ENCODE measurements at places on chromosomes 12 and 14.

DNA sequence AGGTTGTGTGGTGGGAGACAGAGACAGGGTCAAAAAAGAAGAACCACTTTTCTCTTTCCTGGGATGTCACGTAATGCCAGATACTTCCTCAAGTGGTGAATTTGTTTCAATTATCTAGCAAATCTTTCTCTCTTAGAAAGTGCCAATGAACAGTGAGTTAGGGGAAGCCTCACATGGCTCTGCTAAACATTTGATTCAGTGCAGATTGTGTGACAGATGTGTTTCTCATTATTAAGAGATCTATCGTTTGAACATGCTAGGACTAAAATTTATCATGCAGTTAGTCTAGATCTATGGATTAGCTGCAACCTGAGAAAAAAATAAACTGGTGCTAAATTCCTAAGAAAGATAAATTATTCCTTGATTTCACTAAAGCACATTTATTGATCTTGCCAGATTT, 247.8 kb downstream of the MDGA2 start:
- DNase-seq: peak; percentile 32

DNA sequence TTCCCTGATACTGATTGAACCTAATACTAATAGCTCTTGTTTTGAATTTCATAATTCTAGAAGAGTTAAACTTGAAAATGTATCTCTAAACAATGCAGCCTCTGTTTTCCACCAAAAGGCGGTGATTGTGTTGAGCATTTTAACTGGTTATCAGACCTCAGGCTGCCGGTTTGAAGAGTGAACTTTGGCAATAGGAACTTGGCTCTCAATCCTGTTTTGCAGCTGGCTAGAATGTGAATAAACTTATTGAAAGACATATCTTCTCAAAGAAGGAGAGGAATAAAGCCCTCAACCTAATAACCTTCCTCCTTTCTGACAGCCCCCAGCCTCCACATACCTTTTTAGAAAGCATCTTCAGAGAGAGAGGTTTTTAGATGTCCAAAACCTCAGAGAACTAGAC, 105.4 kb downstream of the SRGAP1 start:
- DNase-seq: no peak

- DNase-seq: no peak
These were observed 148.7 kb downstream of the DICER1 start for GRCh38 chr14:95008445-95009217.

- DNase-seq: no peak
These were observed 271.0 kb downstream of the ALG10B start for GRCh38 chr12:38587594-38587993.

DNA sequence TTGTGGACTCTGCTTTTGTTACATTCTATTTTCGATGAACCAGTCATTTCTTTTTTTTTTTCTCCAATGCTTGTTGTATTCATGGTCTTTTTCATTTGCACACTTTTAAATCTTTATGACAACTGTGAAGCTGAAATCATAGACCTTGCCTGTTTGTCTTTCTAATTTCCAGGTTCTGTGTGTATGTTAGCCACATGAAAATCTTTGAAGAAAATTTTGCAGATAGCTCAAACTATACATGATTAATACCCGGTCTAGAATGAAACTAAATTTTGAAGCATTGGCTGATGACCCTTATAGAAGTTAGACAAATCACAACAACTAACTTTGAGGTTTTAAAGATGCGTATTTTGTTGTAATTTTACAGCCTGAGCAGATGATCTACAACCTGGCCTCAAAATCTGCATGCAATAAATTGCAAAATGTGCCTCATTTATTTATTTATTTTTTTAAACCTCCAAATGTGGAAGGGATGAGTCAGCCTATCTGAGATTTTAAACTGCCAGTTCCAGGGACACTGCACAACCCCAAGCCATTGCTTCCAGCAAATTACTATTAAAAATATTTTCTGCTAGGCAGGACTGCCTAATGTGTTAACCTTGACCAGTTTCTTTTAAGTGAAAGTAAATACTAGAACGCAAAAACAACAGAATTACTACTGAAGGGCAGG, 96.3 kb upstream of the NAV3 start:
- DNase-seq: no peak

- DNase-seq: no peak
These were observed 24.9 kb downstream of the CRACR2A start for GRCh38 chr12:3727877-3728632.

DNA sequence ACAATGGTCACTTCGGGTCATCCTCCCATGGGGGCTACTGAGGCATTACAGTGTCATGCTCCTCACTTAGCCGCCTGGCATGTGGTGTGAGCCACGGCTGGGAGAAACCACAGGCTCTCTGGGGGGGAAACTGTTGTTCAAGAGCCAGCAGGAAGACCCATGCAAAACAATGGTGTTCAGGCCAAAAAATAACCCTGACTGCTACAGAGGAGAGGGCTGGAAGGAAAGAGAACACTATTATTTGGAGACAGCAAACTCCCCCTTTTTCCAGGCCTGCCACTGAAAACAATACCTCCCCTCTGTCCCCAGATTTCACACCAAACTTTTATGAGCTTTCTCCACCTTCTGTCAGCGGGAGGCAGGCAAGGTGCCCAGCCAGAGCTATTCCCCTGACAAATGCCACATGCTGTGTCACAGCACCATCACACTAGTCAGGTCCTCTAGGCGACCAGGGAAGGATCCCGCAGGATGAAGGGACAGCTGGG, 83.7 kb downstream of the CHGA start:
- DNase-seq: peak; percentile 88

DNA sequence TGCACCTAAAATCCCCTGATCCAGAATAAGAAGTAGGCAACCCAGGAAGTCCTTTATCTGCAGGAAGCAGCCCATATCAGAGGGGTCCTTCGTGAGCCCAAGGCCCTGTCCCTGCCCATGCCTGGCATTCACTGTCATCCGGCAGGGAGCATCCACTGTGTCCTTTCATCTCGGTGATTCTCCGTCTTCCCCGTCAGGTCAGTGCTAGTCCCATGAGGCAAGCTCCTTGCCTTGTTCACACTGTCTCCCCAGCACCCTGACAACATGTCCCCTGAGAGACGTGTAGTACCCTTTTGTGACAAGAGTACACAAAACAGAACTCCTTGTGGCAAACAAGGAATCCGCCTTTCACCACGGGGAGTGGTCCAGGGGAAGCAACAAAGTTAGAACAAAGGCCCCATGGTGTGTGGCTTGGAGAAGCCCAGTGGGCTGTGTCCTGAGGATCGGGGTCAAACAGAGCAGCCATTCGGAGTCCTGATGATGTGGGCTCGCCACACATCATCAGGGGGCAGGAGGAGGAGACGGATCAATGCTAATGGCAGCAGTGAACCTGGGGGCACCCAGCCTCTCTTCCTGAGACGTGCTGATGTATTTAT, 112.1 kb downstream of the DICER1 start:
- no peak for DNase-seq

DNA sequence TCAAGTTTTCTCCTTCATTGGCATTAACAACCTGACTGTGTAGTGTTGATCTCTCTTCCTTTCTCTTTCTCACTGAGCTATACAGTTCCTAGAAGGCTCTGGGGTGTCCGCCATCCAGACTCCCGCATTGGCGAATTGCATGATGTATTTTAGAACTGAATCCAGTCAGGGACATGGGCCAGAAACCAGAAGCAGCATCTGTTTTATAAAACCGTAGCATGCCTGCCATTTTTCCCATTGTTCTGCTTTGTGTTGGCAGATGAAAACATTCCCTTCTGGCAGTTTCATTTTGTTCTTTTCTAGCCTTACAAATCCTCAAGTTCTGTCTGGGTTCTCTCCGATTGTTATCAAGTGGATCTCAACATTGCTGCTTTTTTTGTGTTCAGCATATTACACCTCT, 268.3 kb upstream of the SEL1L start:
- no peak for DNase-seq

- no peak for DNase-seq
These were observed 233.3 kb downstream of the NEDD1 start for GRCh38 chr12:97140355-97140754.

GRCh38 chr14:29222671-29223268, 456.2 kb downstream of the FOXG1 start:
- peak; percentile 82 for DNase-seq

DNA sequence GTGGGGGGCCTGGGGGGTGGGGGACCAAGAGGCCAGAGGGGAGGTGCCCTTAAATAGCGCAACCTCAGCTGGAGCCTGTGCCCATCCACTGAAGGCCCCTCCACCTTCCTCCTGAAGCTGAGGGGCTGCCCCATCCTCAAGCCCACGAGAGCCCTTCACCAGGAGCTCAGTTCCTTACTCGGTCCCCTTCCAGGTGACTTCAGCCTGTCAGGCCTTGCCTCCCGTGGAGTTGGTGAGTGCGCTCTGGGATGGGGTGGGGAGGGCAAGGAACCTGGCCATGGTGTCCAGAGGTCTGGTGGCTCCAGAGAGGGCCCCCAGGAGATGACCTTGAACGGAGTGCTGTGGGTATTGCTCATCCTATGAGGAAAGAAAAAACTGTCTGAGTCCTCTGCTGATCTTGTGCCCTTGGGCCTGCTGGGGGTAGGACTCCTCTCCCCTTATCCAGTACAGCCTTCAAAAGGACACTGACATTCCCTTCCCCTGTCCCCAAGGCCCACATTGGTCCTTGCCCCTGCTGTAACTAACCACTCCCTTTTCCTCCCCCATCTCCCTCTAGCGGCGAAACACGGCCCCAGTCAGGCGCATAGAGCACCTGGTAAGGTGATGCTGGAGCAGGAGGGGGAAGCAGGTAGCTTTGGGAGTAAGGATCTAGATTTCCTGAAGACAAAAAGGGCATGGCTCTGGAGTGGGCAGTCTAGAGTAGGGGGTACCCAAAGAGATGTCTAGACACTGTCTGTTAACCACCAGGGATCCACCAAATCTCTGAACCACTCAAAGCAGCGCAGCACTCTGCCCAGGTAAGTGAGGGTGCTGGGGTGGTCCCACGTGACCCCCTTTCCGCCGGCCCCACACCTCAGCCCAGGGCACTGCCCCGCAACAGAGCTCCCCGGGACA, 3.6 kb downstream of the TNS2 start:
- no peak for DNase-seq

GRCh38 chr12:39616251-39616650, 3.4 kb downstream of the ABCD2 start:
- peak; percentile 38 for DNase-seq

DNA sequence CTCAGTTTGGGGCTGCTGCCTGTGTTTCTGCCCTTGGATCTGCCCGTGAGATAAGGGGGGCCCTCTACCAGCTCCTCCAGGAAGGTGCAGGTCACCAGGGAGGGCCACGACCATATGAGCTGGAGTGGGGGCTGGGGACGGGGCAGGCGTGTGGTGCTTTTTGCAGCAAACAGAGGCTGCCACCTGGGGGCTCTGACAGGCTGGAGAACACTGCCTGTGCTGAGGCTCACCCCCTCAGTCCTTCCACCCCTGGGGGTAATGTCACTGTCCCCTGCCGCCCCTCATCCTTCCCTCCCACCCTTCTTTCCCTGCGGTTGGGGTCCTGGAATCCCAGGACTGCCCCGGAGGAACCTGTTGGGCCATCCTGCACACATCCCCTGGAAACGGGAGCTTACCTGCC, 3.2 kb downstream of the PLD4 start:
- DNase-seq: no peak

- peak; percentile 38 for DNase-seq
These were observed 276.7 kb upstream of the SRRM4 start for GRCh38 chr12:118704527-118705241.

DNA sequence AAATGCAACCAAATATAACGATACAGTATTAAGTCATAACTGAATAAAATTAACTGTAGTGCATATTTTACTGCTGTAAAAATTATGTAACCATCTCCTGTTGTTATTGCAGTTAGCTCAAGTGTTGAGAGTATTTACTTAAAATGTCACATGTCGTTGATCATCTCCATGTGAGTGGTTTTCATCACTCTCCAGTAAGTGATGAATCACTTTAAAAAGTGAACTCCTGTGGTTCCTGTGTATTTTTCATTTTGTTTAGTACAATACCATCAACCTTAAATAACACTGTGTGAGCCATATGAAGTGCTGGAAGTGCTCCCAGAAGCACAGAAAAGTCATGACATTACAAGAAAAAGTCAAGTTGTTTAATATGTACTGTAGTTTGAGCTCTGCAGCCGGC, 104.7 kb upstream of the SLCO1B1 start:
- no peak for DNase-seq

DNA sequence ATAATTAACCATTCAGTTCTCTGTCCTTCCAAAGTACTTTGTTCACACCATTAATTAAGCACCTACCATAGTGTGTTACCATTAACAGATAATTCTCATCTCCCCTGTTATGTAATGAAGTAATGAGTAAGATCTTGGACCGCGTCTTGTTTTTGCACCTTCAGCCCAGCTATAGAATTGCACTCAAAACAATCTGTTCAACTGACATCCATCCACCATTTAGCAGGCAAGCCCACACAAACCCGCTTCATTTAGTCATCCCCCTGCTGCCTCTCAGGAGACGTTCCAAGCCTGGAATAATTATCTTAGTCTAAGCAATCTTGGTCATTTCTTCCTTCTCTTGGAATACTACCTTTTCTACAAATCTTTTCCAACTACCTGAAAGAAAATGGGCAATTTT, 74.4 kb downstream of the DUSP16 start:
- no peak for DNase-seq

GRCh38 chr12:115343601-115344000, 659.6 kb upstream of the TBX3 start:
- DNase-seq: no peak

- DNase-seq: no peak
These were observed 38.7 kb downstream of the RASAL1 start for GRCh38 chr12:113096675-113097461.

DNA sequence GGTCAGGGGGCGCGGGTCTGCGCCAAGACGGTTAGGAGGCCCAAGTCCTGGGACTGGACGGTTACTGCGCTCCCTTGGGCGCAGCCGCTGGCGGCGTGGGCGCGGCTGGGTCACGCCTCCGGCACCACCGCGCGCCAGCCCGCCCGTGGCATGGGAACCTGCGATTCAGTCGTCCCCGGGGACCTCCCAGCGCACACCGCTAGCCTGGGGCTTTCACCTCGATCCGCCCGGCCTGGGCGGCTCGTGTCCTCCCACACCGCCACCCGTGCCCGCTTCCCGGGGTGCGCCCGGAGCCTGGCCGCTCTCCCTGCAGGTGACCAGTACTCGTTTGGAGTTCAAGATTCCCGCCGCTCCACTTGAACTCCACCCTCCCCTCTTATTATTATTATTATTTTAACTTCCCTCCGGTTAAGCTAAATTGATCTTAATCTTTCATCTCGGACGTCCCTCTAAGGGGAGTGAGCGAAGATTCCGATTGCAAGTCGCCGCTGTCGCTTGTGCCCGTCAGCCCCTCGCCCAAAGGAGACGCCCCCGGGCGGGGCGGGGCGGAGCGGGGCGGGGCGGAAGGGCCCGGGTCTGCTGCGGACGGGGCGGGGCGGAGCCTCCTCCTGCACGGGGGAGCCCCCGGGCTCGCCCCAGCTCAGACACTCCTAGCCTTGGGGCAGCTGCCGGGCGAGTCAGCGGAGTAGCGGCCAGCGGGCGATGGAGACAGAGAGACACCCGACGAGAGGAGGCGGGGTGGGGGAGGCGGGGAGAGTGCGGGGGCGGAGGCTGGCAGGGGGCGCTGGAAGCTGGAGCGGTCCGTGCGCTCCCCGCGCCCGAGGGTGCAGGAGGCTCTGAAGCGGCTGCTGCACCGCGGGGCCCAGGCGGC, at the start of gene KCNMB4:
KCNMB4 (plus strand) TSS at position 643 of the 871 bp plus-strand sequence. CDS start 445 bp downstream, outside the sequence.
- peak; percentile 43 for DNase-seq

All from NCI-H524 (cell line).